Brain microvascular endothelial cell (primary cell): ENCODE measurements at places on chromosomes 16 and 17.

DNA sequence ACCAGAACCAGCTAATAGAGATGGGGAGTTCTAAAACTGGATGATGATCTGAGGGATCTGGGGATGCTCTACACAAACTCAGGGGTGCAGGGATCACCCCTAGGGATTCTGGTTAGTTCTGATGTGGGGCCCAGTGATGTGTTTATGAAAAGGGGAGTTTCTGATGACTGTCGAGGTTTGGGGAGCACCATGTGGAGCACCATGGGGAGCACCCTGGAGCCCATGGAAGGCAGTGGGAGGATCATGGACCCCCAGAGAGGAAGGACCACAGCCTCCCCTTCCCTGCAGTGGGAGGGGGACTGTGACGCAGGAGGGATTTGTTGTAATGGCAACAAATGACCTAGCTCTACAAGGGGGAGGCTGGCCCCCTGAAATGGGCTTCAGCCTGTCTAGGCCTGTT is 18.4 kb downstream of the PIMREG start:
- DNase-seq: no peak

- DNase-seq: peak; percentile 62
Measured at GRCh38 chr16:81004646-81005353, 1.9 kb downstream of the CMC2 start.

DNA sequence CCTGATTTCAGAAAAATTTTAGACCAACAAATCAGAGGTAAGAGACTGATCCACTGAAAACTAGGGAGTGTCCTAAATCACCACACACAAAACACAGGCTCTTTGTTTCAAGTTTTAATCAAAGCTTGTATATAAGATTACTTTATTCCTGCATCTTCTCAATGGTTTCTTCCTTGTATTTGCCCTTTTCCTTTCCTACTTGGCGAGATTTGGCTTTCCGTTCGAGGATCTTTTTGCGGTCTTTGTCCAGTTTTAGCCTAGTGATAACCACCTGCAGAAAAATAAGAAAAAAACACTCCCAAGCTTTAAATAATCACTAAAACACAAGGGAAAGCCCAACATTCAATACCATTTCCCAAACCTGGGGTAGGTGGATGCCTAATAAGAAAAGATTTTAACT is 918 bp upstream of the KRABD2 start:
- DNase-seq: no peak

- no peak for DNase-seq
Measured at GRCh38 chr16:3807425-3808123, 72.9 kb downstream of the CREBBP start.

GRCh38 chr17:31584438-31585279 is 193.2 kb downstream of the RAB11FIP4 start:
- no peak for DNase-seq
